ENCODE measurements at places on chromosomes 6 and 20.

DNA sequence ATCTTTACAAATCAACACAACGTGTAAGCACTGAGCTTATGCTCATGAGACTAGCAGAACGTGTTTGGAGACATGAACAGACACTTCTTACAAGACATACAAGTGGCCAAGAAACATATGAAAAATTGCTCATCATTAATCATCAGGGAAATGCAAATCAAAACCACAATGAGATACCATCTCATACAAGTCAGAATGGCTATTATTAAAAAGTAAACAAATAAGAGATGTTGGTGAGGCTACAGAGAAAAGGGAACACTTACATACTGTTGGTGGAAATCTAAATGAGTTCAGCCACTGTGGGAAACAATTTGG lies 327.9 kb upstream of the SOX4 start:
- no peak for DNase-seq
- H3K27me3 ChIP-seq: no peaks in the 10 kb centered on the region
- H3K4me3 ChIP-seq: no peak overlapping the region
- peaks cover 8% of the 10 kb centered on the region for H3K4me1 ChIP-seq
- H3K27ac ChIP-seq: no peak overlapping the region

GRCh38 chr6:95949985-95950384 lies 65.8 kb upstream of the FUT9 start:
- no peak overlapping the region for H3K4me3 ChIP-seq
- H3K4me1 ChIP-seq: no peaks in the 10 kb centered on the region
- H3K27me3 ChIP-seq: no peaks in the 10 kb centered on the region
- no peak overlapping the region for H3K27ac ChIP-seq

DNA sequence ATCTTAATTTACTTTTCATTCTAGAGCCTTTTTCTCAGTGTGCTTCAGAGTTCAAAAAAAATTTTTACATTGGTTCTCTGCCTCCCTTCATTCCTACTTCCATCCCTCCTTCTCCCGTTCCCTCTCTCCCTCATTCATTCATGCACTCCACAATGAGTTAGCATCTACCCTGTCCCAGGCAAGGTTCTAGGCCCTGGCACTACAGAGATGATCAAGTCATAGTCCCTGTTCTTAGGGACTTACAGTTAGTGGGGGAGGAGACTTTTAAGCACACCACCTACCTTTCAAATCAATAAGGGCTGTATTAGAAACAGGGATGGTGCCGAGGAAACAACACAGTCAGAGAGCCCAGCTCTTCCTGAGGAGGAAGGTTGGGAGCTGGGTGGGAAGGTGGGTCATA lies 40.3 kb downstream of the MAP3K5 start:
- H3K4me1 ChIP-seq: peaks cover 10% of the 10 kb centered on the region
- no peak for DNase-seq
- no peak overlapping the region for H3K4me3 ChIP-seq
- no peaks in the 10 kb centered on the region for H3K36me3 ChIP-seq

GRCh38 chr6:139881728-139882211 lies 507.3 kb upstream of the CITED2 start:
- H3K4me3 ChIP-seq: no peak overlapping the region
- peak; percentile 67 for DNase-seq
- H3K27me3 ChIP-seq: no peaks in the 10 kb centered on the region

DNA sequence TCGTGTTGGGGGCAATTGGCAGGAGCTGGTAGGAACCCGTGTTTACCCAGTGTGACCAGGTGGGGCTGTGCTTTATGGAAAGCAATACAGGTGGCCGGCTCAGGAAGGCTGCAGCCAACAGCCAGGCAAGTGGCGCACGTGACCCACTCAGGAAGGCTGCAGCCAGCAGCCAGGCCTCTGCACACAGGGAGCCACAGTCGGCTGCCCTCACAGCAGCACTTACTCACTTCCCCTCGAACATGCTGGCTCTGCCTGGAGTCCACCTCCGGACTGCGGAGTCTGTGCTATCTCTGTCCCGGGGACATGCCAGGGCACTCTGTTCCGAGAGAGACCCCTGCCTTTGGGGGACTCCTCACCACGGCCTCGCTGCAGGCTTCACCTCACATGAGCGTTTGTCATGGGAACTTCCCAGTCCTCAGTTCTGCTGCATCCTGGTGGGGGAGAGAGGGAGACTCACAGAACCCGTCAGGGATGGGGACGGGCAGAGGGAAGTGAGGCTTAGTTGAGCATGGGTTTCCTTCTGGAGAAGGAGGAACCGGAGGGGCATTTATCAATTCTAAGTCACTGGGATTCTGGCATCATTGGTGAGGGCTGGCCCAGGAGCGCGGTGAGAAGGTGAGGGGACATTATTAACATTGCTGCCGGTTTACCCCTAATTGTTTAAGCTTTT lies 76.8 kb downstream of the TTLL2 start:
- no peaks in the 10 kb centered on the region for H3K27me3 ChIP-seq
- H3K27ac ChIP-seq: no peak overlapping the region

GRCh38 chr6:83047065-83047754 lies 18.4 kb downstream of the UBE3D start:
- no peaks in the 10 kb centered on the region for H3K4me1 ChIP-seq
- no peak overlapping the region for H3K27ac ChIP-seq
- H3K4me3 ChIP-seq: no peak overlapping the region
- H3K27me3 ChIP-seq: no peaks in the 10 kb centered on the region
- no peaks in the 10 kb centered on the region for H3K36me3 ChIP-seq
- DNase-seq: no peak

Measured in small intestine (tissue), 16 donors.